ENCODE measurements at places on chromosomes 1 and 21.

GRCh38 chr1:87167157-87167789, 161.4 kb upstream of the LMO4 start:
- DNase-seq, result no peak

DNA sequence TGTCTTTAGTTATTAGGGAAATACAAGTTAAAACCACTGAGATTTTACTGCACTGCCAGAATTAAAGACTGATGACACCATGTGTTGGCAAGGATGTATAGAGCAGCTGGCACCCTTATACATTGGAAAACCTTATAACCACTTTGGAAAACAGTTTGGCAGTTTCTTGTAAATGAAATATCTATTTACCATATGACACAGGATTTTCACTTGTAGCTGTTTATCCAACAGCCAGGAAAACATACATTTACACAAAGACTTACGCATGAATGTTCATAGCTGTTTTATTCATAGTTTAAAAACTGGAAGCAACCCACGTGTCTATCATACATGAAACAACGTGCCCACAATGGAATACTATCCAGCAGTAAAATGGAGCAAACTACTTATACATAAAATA, 45.3 kb downstream of the PRRC2C start:
- no peak for DNase-seq

- no peak for DNase-seq
Observed at GRCh38 chr1:199020904-199021303, 382.1 kb downstream of the PTPRC start.

- DNase-seq, result no peak
Observed at GRCh38 chr1:168365719-168366479, 85.2 kb downstream of the TBX19 start.

DNA sequence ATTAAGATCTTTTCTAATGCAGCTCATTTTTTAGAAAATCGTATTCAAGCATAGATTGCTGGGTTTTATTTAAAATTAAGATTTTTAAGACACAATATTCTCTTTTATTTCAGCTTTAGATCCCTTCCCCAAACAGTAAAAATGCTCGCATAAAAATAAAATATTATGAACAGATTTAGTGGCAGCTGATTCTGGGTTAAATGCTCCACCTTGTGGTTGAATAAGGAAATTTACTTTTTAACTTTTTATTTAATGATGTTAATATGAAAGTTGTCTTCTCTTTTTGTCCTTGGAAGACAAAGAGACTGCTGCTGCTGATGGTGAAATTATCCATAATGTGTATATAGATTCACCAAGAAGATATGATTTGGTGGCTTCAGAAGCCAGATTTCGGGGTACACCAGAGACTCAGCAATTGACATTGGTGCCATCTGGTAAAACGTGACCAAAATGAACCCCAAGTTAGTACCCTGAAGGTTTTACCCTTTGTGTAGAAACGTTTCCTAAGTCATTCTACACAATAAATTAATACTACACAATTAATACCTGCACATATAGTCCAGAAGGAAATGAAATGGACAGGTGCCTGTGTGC, 128.0 kb downstream of the ADAMTS1 start:
- DNase-seq, result no peak

DNA sequence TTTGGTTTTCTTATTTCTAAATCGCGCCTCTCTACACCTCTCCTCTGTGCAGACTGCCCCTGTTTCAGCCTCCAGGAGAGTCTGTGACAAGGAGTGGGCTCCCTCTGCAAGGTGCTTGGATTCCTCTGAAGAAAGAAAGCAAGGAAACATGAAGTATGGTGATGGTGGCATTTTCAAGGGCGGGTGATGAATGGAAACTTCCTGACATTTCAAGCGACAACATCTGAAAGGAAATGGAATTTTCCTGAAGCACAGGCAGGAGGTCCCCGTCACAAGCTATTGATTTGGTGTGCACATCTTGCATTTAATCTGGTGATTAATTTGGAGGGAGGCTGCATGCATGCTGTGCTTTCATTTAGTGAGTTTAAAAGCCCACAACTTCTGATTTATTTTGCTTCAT, 164.6 kb upstream of the FGGY start:
- no peak for DNase-seq

DNA sequence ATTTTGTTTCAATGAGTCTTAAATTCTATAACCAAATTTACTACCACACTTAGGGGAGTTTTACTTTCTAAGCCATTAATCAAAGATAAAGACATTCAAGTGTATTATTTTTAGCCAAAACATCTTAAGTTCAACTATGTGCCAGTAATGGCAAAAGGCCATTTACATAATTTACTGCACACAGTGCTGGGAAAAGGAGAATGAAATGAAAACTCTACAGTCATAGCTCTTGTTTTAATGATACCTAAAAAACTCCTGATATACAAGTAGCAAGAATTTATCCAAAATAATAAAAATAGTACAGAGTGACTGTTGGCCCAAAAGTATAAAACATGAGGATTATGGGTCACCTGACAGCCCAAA, 42.4 kb upstream of the C1orf198 start:
- DNase-seq, result no peak

DNA sequence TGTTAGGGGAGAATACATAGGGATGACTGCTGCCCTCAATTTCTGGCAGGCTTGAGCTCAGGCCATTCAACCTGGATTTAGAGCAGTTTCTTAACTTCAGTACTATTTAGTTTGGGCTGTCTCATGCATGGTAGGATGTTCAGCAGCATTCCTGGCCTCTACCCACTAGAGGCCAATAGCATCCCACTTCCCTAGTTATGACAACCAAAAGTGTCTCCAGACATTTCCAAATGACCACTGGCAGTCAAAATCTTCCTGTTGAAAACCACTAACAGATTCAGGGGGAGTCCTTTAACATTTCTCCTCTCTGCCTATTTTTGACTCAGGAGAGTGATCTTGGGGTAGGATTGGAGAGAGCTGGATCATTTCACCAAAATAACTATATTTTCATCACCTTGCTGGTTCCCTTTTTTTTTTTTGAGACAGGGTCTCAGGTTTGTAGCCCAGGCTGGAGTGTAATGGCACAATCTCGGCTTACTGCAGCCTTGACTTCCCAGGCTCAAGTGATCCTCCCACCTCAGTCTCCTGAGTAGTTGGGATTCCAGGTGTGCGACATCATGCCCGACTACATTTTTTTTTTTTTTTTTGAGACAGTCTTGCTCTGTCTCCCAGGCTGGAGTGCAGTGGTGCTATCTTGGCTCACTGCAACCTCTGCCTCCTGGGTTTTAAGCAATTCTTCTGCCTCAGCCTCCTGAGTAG, 8.7 kb downstream of the GNAT2 start:
- DNase-seq, result no peak

- no peak for DNase-seq
Observed at GRCh38 chr1:77039111-77039510, 171.8 kb downstream of the ST6GALNAC5 start.

- no peak for DNase-seq
Observed at GRCh38 chr1:206070627-206071304, 17.8 kb downstream of the RHEX start.

GRCh38 chr1:18282851-18283600, 175.4 kb downstream of the IGSF21 start:
- DNase-seq, result peak; percentile 61

GRCh38 chr1:1796466-1796865, 18.2 kb upstream of the NADK start:
- DNase-seq, result no peak

- DNase-seq, result no peak
Observed at GRCh38 chr21:46424039-46424591, 34.6 kb upstream of the DIP2A start.

GRCh38 chr1:153259387-153259786, at the start of gene LORICRIN:
LORICRIN (plus strand) TSS chr1:153259687; CDS start chr1:153260950, 1,263 bp downstream.
- no peak for DNase-seq

DNA sequence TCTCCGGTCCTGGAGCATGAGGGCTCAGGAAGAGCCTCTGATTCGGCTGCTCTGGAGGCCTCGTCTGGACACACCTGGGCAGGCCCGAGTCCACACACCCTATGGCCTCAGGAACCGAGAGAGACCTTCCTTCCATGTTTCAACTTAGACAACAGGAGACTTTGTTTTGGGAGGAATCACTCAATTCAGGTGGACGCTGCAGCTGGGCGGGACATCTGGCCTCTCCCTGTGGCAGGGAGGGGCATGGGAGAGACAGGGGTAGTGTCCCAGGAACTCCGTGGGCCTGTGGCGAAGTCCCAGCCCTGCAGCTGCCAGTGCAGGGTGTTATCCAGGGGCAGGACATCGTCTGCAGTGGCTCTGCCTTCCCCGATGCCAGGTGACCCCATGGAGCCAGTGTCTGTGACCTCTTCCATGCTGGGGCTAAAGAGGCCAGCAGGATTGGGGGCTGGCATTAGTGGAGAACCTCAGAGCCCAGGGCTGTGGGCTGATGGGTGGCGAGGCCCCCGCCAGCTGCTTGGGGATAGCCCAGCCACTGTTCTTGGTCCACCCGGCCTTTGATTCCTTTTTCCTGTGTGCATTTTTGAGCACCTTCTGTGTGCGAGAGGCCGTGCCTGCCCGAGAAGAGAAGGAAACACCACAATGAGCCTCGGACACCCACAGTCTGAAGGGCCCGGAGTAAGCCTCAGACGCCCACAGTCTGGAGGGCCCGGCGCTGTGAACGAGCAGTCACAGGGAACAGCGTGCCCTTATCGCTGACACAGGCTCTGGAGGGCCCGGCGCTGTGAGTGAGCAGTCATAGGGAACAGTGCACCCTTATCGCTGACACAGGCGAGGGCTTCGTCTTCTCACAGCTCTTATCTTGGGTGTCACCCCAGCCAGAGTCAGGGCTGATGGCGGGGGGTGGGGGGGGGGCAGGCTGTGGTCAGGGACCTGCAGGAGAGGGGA, 6.2 kb downstream of the COL18A1 start:
- DNase-seq, result no peak

DNA sequence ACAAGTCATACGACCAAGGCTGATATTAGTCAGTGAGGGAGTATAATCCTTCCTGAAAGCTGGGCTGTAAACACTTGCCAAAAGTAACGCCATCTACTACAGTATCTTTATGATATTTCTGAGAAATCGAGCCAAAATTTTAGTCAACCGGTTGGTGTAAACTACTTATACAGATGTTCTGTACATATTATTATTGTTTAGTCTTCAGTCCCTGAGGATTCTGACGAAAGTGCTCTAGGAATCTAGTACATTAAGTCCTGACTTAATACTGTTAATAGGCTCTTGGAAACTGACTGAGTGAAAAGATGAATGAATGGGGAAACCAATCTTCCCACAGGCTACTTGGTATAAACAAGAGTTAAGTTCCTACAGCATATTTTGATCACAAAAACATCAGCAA, 274.3 kb downstream of the USP25 start:
- no peak for DNase-seq

DNA sequence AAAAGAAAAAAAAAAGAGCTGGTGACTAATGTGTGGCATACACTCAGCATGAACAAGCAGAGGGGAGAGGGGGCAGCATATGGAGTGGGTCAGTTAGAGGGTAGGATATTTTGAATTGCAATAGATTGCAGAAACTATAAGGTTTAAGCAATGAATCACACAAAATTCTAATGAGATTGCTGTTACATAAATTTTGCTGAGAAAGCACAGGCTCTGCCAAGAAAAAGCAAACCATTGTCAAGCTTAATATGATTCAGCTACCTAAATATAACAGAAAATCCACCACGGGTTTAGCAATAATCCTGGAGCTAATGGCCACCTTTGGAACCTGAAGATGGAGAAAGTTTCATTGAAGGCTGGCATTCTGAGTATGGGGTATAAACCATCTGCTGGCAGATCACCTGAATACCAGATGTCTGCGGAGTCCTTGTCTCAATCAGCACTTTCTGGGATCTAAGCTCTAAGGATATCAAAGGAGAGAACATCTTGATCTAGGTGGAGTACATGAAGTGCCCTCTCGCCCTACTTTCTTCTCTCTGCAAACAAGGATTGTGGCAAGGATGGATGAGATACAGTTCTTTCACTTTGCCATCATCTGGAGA, 30.3 kb upstream of the ANGPTL7 start:
- no peak for DNase-seq

Measured in dorsolateral prefrontal cortex (tissue), 122 donors.